Tibial nerve (tissue), 4 donors: ENCODE measurements at places on chromosomes 6 and 20. TPM values are rescaled to one million over a fixed set of nuclear protein-coding genes. Genes with fewer than 3 reads are reported as not detected.

The SIRPA gene
- total RNA-seq = 31.7 TPM

GRCh38 chr20:25355011-25355595 lies 35.5 kb downstream of the ABHD12 start:
- H3K27ac ChIP-seq = peak overlapping the region; percentile 6
- H3K27me3 ChIP-seq = no peaks in the 10 kb centered on the region
- H3K4me3 ChIP-seq = no peak overlapping the region
- DNase-seq = no peak

GRCh38 chr6:77987035-77987384 lies 334.2 kb downstream of the MEI4 start:
- no peak for DNase-seq
- no peaks in the 10 kb centered on the region for H3K4me1 ChIP-seq
- H3K36me3 ChIP-seq = no peaks in the 10 kb centered on the region
- no peak overlapping the region for H3K27ac ChIP-seq
- H3K4me3 ChIP-seq = no peak overlapping the region

The GSTA3 gene
- not detected for total RNA-seq

The SMLR1 gene
- not detected for total RNA-seq

GRCh38 chr20:52448513-52449232 lies 257.1 kb upstream of the ZFP64 start:
- no peaks in the 10 kb centered on the region for H3K27me3 ChIP-seq
- DNase-seq = no peak
- H3K36me3 ChIP-seq = no peaks in the 10 kb centered on the region
- H3K4me1 ChIP-seq = no peaks in the 10 kb centered on the region

DNA sequence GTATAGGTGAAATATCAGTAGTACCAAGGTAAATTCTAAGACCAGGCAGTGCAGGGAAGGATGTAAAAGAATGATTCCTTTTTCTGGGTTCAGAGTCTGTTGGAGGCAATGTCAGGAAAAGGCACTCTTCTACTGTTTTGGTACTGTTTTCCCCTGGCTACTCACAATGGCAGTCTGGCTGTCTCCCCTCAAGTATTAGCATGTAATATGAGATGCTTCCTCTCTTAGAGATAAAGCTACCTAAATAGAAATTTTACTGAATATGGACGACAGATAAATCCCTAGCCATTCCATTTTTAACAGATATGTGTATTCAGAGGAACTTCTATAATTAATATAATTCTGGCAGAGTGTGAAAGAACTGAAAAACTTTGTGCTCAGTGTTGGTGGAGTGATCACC lies 3.5 kb downstream of the RNF8 start:
- H3K27ac ChIP-seq = no peak overlapping the region
- no peak for DNase-seq
- H3K36me3 ChIP-seq = no peaks in the 10 kb centered on the region
- no peaks in the 10 kb centered on the region for H3K27me3 ChIP-seq

- H3K4me3 ChIP-seq = no peak overlapping the region
- H3K27me3 ChIP-seq = no peaks in the 10 kb centered on the region
- no peaks in the 10 kb centered on the region for H3K36me3 ChIP-seq
- DNase-seq = no peak
- H3K4me1 ChIP-seq = no peaks in the 10 kb centered on the region
Observed at GRCh38 chr6:130466052-130466747, 100.4 kb downstream of the TMEM200A start.
